Globus pallidus (tissue), 1 donor: ENCODE measurements at places on chromosomes 7 and 10.

DNA sequence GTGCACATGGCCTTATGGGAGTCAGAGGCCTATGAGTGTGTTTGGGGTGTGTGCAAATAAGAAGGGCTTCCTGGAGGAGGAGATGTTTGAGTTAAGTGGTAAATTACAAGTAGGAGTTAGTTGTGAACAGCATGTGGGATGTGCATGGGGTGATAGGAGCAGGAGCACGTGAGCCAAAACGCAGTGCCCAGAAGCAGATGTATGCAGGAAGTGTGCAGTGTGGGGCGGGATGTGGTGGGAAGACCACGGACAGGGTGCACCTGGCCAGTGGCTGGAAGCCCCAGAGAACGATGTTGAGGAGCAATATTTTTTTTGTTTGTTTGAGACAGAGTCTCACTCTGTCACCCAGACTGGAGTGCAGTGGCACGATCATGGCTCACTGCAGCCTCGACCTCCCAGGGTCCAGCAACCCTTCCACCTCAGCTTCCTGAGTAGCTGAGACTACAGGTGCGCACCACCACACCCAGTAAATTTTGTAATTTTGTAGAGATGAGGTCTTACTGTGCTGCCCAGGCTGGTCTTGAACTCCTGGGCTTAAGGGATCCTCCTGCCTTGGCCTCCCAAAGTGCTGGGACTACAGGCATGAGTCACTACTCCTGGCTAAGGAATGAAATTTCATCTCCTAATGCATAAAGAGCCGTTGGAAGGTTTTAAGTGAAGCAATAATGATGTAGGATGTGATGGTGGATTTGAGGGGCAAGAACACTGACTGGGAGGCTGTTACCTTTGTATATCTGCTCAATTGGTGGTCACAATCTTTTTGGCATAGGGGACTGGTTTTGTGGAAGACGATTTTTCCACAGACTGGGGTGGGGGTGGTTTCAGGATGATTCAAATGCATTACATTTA is 78.4 kb downstream of the LYZL2 start:
- no peak for DNase-seq

DNA sequence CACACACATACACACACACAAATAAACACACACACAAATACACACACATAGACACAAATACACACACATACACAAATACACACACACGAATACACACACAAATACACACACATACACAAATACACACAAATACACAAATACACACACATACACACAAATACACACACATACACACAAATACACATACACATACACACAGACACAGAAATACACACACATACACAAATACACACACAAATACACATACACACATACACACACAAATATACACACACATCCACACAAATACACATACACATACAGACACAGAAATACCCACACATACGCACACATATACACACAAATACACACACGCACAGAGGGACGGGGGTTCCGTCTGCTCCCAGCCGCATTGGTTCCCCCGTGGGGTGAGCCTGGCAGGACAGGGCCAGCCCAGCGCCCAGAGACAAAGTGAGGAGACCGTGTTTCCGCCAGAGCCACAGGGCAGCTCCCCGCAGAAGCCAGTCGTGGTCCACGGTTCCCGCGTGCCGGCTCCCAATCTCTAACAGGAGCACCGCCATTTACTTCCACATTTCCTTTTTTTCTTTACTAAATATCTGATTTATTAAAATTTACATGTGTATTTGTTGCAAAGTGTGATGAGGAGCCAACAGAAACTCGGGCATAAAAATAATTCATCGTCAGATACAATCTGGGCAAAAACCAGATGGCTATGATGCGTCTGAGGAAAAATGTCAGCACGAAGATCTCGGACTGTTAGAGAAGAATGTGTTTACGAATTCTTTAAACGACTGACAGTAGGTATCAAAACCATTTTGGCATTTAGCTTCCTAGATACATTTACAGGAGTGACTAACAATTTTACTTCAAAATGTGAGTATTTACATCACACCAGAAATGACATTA is 3.1 kb upstream of the KNDC1 start:
- DNase-seq, result no peak

GRCh38 chr7:134645935-134646334 is 718 bp upstream of the BPGM start:
- peak; percentile 25 for DNase-seq

DNA sequence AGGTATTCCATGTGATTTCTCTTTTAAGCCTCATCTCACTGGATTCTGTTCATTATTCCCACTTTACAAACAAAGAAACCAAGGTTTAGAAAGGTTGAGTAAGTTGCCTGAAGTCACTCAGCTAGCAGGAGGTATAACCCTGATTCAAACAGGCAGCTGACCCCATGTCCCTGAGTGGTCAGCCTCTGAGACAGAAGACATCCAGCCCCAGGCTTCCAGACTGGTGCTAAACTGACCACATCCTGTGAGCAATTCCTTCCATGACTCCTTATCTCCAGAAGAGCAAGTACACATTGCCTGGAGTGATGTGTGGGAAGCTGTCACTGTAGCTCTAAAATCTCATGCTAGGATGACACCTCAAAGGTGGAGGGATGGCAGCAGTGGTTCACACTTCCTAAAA is 3.7 kb downstream of the PLPP4 start:
- DNase-seq, result no peak

GRCh38 chr10:5509691-5510090 is 10.3 kb upstream of the CALML5 start:
- DNase-seq, result no peak

DNA sequence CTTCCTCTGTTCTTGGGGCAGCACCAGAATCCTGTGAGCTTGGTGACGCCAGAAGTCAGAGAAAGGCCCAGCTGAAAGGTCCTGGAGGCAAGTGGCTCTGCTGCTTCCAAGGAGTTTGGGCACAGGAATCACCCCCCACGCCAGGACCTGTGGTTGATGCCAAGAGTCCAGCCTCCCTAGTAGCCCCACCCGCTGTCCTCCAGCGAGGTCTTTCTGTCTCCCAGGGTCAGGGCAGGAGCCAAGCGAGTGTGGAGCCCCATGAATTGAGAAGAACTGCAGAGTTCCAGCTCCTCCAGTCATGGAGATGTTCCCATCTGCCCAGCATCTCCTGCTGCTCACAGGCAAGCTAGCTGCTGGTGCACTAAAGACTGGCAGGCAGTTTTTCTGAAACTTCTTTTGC is 631.7 kb upstream of the MGMT start:
- peak; percentile 8 for DNase-seq
